ENCODE measurements at places on chromosomes 11 and 22.

DNA sequence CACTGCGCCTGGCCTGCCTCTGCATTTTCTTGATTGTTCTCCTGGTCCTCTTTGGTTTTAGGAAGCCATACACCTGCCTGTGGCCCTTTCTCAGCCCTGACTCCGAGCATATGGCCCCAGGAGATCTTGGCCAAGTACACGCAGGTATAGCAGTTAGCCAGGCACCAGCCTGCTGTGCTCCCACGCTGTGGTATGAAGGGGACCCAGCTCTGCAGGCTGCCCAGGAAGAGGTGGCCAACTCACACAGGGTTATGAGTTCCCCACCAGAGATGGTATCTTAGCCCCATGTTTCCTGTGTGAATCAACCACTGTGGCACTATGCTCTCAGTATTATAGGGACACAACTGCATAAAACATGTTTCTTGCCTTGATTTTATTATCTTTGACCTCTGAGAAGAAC is 31.1 kb downstream of the SGSM3 start:
- DNase-seq, result peak; percentile 65

DNA sequence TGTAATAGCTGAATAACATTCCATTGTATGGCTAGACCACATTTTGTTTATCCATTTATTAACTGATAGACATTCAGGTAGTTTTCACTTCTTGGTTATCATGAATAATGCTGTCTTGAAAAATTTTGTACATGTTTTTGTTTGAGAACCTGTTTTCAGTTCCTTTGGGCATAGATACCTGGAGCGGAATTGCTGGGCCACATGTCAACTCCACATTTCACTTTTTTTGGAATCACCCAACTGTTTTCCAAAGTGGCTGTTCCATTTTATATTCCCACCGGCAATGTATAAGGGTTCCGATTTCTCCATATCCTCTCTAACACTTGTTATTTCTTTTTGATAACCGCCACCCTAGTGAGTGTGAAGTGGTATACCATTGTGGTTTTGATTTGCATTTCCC is 184.3 kb downstream of the LARGE1 start:
- DNase-seq, result no peak

DNA sequence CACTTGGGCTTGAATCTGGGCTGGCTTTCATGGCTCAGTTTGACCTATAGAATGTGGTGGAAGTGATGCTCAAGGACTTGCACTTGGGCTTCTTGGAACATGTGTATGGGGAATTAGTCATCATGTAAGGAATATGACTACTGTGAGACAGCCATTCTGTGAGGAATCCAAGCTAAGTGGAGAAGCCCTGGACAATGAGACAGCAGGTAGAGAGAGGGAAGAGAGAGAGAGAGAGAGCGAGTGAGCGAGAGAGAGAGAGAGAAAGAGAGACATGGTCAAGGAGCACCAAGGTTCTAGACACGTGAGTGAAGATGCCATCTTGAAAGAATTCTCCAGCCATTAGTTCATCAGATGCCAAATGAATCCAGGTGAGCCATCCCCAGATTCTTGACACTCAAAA is 261.6 kb upstream of the SORL1-AS1 start:
- DNase-seq, result no peak

GRCh38 chr11:61516675-61517572 is 8.4 kb downstream of the LRRC10B start:
- DNase-seq, result peak; percentile 23

- no peak for DNase-seq
Observed at GRCh38 chr11:63818609-63819008, 5.4 kb downstream of the SPINDOC start.

- DNase-seq, result no peak
Observed at GRCh38 chr11:75428989-75429640, 3.9 kb downstream of the KLHL35 start.

GRCh38 chr11:9567401-9567800 is 6.1 kb upstream of the WEE1 start:
- no peak for DNase-seq

DNA sequence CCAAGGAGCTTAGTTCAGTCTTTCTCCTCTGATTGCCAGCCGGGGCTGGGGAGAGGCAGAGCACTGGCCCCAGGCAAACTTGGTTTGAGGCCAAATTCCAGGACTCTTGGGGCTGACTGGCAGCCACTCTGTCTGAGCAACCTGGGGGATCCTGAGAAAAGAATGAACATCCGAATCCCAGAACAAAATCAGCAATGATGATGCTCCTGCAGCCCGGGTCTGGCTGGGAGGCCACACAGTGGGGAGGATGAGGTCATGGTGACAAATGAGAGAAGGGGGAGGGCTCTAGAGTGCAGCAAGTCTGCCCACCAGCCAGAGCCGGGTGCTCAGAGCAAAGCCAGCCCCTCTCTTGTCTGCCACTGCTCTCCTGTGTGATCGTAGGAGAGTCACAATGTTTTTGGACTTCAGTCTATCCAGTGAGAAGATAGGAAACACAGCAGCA is 71.8 kb upstream of the PAX6 start:
- DNase-seq, result no peak

GRCh38 chr22:37492428-37493344 is 6.5 kb upstream of the MFNG start:
- DNase-seq, result peak; percentile 46

DNA sequence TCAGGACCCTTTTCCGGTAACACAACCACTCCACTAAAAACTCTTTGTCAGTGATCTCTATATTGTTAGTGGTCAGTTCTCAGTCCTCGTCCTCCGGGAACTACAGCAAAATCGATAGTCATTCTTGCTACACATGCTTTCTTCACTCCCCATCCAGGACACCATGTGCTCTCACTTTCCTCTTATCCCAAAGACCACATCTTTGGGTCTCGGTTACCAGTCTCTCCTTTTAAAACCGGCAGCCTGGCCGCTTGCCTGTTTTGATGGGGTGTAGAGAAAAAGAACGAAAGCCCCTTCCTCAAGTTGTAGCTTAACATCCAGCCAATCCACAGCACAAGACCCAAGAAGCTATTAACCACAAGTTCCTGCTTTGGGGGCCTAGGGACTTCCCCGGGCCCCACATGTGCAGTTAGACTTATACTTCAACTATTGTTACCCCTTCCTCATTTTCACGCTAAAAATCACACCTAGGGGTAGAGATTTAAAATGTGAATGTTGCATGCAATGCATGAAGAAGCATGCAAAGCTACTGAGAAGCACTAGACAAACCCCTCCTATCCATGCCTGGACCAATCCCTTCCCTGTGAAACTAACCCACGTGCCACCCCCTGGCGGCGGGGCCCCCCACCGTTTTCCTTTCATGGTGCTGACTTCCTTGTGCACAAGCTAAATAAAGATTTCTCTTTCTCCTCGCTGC is 1.5 kb upstream of the TOLLIP start:
- DNase-seq, result peak; percentile 33

GRCh38 chr11:130694488-130695045 is 221.7 kb downstream of the SNX19 start:
- DNase-seq, result no peak

GRCh38 chr11:59556917-59557348 is 45.6 kb downstream of the OR4D9 start:
- peak; percentile 8 for DNase-seq

- no peak for DNase-seq
Observed at GRCh38 chr11:10920875-10921274, 63.0 kb upstream of the ZBED5 start.

DNA sequence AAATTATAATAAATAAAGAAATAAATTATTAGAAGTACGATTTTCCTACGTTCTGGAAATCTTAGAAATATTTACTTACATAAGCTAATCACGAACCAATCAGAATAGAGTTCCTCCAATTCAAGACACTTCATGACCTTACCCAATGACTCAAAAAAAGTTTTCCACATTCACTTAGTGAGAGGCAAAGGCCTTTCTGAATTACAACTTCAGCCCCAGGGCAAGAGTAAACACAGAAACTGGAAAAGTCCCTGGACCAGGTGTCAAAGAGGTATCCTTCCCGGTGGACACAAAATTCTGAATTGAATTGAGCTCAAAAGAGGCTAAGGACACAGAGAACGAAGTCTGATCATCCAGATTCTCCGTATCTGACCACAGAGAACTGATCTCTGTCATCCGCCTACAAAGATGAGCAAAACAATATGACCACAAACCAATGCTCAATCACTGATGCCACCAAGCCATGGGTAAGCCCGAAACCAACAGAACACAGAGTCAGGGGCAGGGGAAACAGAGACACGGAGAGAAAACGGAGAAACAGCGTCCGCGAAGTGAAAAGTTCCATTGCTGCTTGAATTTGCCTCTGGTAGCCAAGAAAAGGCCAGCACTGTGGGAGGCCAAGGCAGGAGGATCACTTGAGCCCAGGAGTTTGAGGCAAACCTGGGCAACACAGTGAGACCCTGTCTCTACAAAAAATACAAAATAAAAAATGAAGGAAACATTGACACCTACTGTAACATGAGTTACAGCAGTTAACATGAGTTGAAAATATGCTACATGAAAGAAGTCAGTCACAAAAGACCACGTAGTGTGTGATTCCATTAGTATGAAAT is 6.8 kb downstream of the BID start:
- DNase-seq, result peak; percentile 71

- peak; percentile 55 for DNase-seq
Observed at GRCh38 chr11:33040033-33040861, 875 bp downstream of the TCP11L1 start.

DNA sequence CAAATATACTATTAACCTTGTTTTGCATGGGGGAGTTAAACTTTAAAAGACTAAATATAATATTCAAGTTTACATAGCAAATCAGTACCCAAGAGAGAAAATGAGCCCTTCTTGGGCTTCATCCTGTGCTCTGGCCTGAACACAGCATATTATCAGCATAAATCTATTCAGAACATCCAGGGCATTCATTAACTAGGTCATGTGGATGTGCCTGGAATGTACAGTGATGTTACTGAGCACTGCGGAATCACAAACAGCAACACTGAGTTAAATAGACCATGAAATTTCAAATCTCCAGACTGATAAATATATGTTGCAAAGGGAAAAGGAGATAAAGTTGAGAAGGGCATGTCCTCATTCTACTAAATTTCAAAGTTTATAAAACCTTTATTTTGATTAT is 426.4 kb downstream of the AASDHPPT start:
- no peak for DNase-seq

DNA sequence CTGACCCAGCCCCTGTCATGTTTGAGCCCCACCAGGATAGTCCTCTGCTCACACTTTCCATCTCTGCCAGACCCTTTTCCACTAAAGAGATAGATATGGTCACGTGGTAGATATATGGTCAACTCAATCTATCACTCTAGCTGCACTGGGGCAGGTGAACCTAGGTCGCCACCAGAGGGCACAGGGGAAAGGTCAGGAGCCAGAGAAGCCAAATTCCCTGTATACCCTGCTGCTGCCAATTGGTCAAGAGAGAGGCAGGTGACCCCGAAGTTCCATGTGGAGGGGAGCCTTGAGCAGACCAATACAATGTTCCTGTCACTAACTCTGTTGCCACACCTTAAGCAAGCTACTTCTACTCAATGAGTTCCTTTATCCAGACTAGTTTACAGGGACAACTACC is 101.1 kb upstream of the GALNT18 start:
- no peak for DNase-seq

DNA sequence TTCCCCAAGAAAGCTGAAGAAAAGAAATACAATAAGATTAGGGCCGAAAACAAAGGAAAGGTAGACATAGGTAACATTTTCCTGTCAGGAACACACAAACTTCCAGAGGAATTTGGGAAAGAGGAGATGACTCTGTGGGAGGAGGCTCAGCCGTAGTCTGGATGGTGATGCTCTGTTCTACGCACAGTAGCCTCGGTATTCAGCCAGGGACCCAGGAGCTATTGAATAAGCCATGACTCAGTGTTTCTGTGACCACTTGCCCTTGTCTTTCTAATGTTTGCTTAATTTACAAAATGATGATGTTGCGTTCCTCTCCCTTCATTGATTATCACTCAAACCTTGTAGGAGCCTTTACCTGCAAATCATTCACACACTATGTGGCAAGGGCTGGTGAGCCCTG is 745.0 kb downstream of the NTM start:
- DNase-seq, result no peak

GRCh38 chr11:69695581-69695980 is 8.2 kb downstream of the FGF19 start:
- DNase-seq, result no peak

All from central memory CD4-positive, alpha-beta T cell (primary cell).